ENCODE measurements at places on chromosomes 11 and 22. TPM values are rescaled to one million over a fixed set of nuclear protein-coding genes. Genes with fewer than 3 reads are reported as not detected.

Gene FZD4
- total RNA-seq = 26.9 TPM

Gene ZNF214
- 1.9 TPM for total RNA-seq

Gene KCNJ11
- total RNA-seq = 27.7 TPM

Gene HBG2
- total RNA-seq = not detected

Gene SERHL2
- 2.4 TPM for total RNA-seq

Gene UPB1
- total RNA-seq = 1.7 TPM

Gene C22orf23
- total RNA-seq = 0.30 TPM

Gene GSTP1
- total RNA-seq = 361 TPM

Gene MCAM
- total RNA-seq = 41.9 TPM

Gene LDHAL6A
- total RNA-seq = not detected

Gene FOLR1
- 0.94 TPM for total RNA-seq

Gene GSTT2B
- 3.4 TPM for total RNA-seq

Gene DNAJB7
- total RNA-seq = not detected

Gene OR6T1
- total RNA-seq = not detected

Gene PHLDB1
- total RNA-seq = 102 TPM

Gene DESI1
- 38.4 TPM for total RNA-seq

Gene TMEM123
- 63.0 TPM for total RNA-seq

Gene FAM181B
- 0.13 TPM for total RNA-seq

Gene HEPHL1
- total RNA-seq = not detected

Gene CDKN1C
- 37.7 TPM for total RNA-seq

Gene TUB
- total RNA-seq = 20.5 TPM

Gene OLFML1
- total RNA-seq = 6.5 TPM

Gene MB
- 19,506 TPM for total RNA-seq

Gene APOA5
- total RNA-seq = not detected

Gene GPR83
- 0.27 TPM for total RNA-seq

Gene ILK
- 191 TPM for total RNA-seq

All from Right ventricle myocardium superior (tissue), 1 donor.